ENCODE measurements at places on chromosomes 12 and 14.

- peak; percentile 17 for DNase-seq
Observed at GRCh38 chr14:21498540-21499526, 12.3 kb downstream of the METTL3 start.

GRCh38 chr12:22121224-22121623 lies 75.2 kb downstream of the CMAS start:
- DNase-seq = no peak

GRCh38 chr14:101897326-101897725 lies 67.0 kb upstream of the DYNC1H1 start:
- no peak for DNase-seq

GRCh38 chr14:82075566-82075965 lies 541.9 kb upstream of the SEL1L start:
- no peak for DNase-seq

GRCh38 chr14:62304257-62304656 lies 542.0 kb downstream of the SNAPC1 start:
- peak; percentile 18 for DNase-seq

GRCh38 chr12:77324763-77325468 lies 259.5 kb upstream of the E2F7 start:
- DNase-seq = peak; percentile 17

Measured in NCI-H2029 treated with DMSO at 0.1 percent for 48 hours (cell line).